ENCODE measurements at places on chromosomes 5 and 9.

DNA sequence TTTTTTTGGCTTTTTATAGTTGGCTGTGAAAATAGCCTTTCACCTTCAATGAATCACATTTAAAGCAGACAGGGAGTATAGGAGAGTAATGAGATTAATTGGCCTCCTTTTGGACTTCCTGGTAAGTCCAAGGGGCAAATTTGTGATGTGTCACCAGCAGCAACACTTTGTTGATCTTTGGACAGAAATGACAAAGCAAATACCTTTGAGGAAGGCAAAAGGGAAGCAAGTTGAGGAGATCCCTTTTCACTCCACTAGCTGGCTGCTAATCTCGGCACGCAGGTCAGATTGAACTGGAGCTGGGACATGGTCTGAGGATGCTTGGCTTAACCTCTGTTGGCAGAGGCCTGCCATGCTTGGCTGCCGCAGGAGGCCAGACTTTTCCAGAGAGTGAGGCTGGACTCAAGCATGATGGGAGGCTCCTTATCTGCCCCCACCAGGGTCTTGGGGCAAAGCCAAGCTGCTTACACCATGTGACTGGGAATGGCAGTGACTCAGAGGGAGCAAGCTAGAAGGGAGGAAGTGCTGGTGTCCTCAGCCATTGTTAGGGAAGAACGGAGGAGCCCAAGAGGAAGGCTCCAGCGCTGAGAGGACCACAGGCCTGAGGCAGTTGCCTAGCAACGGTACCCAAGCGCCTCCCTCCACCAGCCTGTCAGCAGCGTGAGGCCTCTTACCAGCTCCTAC is 174.5 kb upstream of the MAP1B start:
- no peak for DNase-seq

GRCh38 chr9:26937816-26938371 is 9.1 kb downstream of the PLAA start:
- no peak for DNase-seq

DNA sequence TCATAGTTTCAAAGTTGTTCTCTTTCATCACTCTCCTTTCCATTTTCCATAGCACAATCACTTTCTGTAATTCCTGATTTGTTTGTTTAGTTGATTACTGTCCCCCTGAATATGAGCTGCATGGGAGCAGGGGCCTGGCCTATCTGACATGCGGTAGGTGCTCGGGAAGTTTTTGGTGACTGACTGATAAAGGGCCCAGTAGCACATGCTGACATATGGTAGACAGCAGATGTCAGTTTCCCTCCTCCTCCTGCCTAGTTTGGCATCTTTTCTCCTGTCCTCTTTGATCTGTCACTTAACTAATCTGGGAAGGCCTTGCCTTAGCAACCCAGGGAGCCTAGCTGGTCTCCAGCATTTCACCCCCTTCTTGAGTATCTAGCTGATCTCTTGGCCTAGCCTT is 14.4 kb downstream of the GALNT12 start:
- no peak for DNase-seq

DNA sequence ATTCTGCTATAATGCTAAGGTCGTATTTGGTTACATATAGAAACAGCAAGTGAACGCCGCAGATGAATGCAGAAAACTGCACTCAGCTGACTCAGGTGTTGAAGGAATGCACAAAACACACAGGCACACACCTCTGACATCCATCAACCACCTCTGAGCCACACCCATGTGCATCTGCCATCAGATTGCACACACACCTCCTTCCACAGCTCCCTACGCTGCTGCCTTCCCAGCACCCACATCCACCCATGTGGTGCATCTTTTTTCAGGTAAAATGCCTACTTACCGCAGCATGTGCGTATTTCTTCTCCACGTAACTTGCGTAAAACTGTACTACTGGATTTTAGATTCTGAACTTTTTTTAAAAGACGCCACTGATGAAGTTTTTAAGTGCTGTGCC is 7.1 kb downstream of the STK10 start:
- DNase-seq, result no peak

GRCh38 chr9:129241725-129242124 is 63.7 kb upstream of the IER5L start:
- DNase-seq, result no peak

Measured in GM20000 (cell line).